ENCODE measurements at places on chromosomes 5 and 9. TPM values are rescaled to one million over a fixed set of nuclear protein-coding genes. Genes with fewer than 3 reads are reported as not detected.

DNA sequence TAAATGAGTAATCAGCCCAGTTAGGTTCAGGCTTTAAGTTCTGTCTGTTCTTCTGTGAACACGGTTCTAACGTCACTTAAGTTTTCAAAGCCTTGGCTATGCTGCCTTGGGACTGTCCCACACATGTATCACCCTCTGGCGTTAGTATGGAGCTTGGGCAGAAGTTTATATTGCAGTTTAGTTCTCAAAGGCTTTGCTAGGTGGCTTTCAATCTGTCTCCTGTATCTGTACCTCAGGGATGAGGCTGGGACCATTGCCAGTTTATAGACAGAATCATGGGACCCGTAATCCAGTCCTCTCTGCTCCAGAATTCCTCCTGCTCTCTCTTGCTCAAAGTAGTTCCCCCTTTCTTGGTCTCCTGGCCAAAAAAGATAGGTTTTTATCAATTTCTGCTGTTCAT lies 12.1 kb downstream of the C9orf40 start:
- DNase-seq, result no peak

ORM2 gene
- total RNA-seq, result not detected

BBLN gene
- total RNA-seq, result 26.3 TPM

GNA14 gene
- total RNA-seq, result 72.2 TPM

GRCh38 chr5:135139381-135140134 lies 105.5 kb upstream of the PITX1 start:
- no peak for DNase-seq

ENTREP1 gene
- 4.6 TPM for total RNA-seq

- no peak for DNase-seq
Measured at GRCh38 chr9:121692606-121693387, 41.4 kb downstream of the DAB2IP start.

RETREG1 gene
- total RNA-seq, result not detected

APBA1 gene
- 7.1 TPM for total RNA-seq

TNFSF8 gene
- not detected for total RNA-seq
